ENCODE measurements at places on chromosomes 6 and 20. TPM values are rescaled to one million over a fixed set of nuclear protein-coding genes. Genes with fewer than 3 reads are reported as not detected.
A peak's percentile ranks its signal among the peaks of the same experiment; 100 is the strongest.

Gene NKAIN2
- polyA plus RNA-seq: 15.9 TPM

Gene FOXA2
- polyA plus RNA-seq: not detected

Gene POPDC3
- 0.43 TPM for polyA plus RNA-seq

Gene CFAP61
- polyA plus RNA-seq: 3.4 TPM

Gene MYLK2
- polyA plus RNA-seq: 0.89 TPM

Gene PTPRA
- polyA plus RNA-seq: 97.2 TPM

GRCh38 chr20:43899274-43900120, 15.2 kb upstream of the TOX2 start:
- DNase-seq: no peak

DNA sequence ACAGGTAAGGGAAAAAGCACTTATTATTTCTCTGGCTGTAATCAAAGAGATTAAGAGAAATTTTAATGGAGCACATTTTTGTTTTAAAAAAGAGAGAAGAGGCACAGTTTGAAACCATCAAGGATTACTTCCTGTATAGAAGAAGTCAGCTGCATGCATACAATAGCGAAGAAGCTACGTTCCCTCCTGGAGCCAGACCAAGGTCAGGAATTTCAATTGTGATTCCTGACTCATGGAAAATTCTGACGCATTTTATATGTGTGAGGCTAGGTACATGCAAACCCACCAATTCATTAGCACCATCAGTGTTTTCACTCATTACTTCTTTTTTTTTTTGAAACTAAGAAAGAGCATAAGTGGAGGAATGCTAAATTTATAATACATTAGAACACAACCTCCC, 232.7 kb upstream of the SGK1 start:
- no peak for DNase-seq

DNA sequence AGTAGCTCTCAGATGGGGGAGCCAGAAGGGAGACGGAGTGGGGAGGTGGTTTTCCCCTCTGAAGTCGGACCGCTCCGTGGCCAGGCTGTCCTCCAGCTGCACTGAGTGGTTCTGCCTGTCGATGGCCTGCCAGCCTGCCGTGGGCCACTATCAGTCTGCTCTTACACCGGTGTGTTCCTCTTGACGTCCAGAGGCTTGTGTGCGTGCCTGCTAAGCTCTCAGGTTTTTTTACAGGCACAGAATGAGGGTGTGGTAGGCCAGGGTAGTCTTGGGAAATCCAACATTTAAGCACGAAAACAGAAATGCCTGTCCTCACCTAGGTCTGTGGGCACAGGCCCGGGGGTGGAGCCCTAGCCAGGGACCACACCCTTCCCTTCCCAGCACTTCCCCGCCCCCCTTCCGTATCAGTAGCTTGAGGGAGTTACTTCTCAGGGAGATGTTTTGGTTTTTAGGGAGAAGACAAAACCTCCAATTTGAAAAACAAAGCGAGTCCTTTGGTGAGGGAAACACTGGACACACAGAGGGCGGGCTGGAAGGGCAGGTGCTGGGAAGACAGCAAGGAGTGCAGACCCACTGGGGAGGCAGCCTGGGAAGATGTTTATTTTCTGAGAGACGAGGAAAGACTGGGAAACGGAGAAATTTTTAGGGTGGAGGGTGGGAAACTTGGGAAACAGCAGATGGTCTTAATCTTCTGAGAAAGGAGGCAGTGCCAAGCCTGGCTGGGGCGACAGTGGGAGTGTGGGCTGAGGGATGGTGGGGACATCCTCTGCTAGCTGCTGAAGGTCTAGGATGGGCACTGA, 106.5 kb downstream of the LY86 start:
- DNase-seq: no peak

- no peak for DNase-seq
These were observed 92.8 kb upstream of the RNF217 start for GRCh38 chr6:124869416-124869815.

DNA sequence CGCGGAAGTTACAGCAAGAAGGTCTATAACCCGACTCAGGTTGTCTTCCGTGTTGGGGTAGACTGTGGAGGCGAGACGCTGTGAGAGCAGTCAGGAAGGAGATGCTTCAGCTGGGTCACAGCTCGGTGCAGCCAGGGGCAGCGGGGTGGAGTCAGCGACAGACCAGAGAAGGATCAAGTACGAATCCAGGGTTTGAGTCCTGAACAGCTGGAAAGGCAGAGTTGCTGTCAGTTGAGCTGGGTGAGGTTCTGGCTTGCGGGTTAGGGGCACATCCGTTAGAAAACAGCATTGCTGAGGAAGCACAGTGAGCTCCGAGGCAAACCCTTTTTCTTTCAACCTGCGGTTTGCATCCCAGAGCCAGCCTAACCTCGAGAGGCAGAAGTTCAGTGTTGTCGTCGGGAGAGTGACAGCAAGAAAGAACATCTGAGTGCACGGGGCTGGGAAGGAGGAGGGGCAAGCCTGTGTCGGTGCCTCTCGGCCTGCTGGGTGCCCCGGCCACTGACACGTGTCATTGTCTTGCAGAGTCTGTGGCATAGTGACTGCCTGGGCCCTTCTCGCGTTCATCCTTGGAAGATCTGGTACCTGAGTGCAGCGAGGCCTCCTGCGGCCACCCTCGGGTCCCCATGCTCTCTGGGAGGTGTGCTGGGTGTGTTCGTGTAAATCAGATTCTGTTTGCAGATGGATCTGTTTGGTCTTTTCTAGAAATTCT, 20.0 kb downstream of the PNLDC1 start:
- DNase-seq: no peak

DNA sequence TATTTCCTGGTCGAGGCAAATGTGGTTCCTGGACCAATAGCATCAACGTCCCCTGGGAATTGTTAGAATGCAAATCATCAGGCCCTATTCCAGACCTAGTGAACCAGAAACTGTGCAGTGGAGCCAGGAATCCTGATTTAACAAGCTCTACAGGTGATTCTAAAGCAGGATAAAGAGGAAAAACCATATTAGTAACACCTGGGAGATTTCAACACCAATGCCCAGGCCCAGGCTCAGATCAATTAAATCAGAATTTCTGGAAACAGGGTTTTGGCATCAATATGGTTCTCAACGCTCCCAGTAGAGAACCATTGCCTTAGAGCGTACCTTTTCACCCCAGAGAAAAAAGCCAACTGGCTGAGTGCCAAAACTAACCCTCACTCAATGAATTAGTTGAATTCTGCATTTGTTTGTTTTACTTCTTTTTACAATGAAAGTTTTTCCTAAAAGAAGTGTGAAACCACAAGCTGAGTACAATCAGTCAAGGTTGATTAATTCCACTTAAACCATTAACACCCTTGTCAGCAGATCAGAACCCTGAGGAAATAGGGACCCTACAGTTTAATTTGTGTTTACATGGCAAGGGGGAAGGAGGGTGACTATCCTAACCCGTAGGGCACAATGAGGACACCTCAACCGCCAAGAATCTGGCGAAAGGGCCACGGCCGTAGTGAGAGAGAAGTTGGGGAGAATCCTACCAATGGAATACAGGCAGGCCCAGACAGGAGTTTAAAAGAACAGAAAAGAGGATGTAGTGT, 34.9 kb upstream of the LOC128125822 start:
- DNase-seq: no peak

GRCh38 chr6:11146117-11146826, 34.7 kb upstream of the ERVFRD-1 start:
- DNase-seq: no peak

- DNase-seq: peak; percentile 74
These were observed at the start of gene BICRAL for GRCh38 chr6:42781796-42782688. Gene BICRAL, plus strand, starts transcription at chr6:42782052. Its CDS starts 39,971 bp downstream, at chr6:42822023.

DNA sequence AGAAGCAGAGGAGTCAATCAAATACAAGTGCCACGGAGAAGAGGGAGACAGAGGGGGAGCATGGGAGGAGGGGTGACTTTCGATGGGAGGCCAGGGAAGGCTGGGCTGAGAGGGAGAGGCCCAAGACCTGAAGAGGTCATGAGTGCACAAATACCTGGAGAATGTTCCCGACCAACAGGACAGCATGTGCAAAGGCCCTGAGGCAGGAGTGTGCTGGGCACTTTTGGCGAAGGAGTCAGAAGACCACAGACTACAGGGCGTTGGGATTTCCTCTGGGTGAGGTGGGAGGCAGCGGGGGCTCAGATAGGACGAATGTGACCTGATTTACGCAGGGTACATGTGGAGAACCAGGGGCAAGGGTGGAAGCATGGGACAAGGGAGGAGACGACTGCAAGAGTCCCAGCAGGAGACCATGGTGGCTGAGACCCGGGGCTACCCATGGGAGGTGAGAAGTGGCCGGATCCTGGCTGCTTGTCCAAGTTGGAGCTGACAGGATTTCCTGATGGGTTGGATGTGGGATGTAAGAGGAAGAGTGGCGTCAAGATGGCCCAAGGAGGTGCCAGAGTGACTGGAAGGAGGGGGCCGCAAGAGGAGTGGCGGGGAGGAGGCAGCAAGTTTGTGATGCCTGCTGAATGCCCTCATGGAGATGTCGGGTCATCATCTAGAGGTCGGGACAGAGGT, 23.4 kb downstream of the PREX1 start:
- DNase-seq: no peak

- no peak for DNase-seq
These were observed 47.0 kb downstream of the TFEB start for GRCh38 chr6:41688256-41688965.

- DNase-seq: no peak
These were observed 273.3 kb downstream of the ALDH8A1 start for GRCh38 chr6:134676307-134677281.

Measured in left renal cortex interstitium (tissue), 4 donors.